ENCODE measurements at places on chromosomes 7 and 10.

DNA sequence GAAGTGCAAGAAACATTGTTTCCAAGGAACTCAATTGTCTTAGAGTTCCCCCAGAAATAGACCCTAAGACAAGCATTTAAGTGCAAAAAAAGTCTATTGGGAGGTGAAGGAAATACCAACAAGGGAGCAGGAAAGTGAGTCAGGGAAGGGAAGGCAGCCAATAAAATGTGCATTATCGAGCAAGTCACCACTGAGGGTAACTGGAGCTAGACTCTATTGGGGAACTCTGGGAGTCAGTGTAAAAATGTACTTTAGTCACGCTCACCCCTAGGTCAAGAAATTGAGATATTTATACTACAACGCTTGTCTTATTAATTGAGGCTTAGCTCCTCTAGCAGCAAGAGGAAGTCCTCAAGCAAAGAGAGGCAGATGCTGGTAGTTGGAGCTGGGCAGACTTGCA is 137.7 kb downstream of the RTKN2 start:
- no peak for DNase-seq

GRCh38 chr10:11822026-11822756 is 965 bp upstream of the PROSER2 start:
- DNase-seq: no peak

DNA sequence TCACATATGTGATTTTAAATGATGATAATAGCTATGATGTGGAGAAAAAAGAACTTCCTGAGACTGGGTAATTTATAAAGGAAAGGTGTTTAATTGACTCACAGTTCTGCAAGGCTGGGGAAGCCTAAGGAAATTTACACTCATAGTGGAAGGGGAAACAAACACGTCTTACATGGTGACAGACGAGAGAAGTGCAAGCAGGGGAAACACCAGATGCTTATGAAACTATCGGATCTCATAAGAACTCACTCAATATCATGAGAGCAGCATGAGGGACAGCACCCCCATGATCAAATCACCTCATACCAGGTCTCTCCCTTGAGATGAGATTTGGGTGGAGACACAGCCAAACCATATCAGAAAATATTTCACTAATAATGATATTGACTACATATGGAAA is 4.1 kb upstream of the LIPN start:
- DNase-seq: no peak

- DNase-seq: no peak
Observed at GRCh38 chr10:71889388-71889987, 38.4 kb upstream of the PSAP start.

GRCh38 chr10:62842983-62843382 is 26.8 kb upstream of the EGR2 start:
- no peak for DNase-seq

GRCh38 chr7:117123311-117123926 is 170.1 kb downstream of the ST7 start:
- no peak for DNase-seq

DNA sequence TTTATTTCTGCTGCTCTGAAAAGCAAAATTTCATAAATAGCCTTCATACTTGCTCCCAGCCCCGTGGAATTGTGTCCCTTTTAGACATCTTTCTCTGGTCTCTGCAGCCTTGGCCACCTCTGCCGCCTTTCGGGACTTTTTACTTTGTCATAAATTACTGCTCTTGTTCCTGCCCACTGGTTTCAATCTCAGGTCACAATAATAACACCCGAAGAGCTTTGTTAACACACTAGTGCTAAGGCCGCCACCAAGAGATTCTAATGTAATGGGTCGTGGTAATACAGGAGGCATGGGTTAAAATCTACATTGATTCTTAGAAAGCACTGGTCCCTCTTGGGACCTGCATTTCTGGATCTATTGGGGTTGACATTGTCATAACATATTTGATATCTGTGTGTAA is 276.0 kb upstream of the VWC2 start:
- no peak for DNase-seq

GRCh38 chr10:101027106-101027720 is 3.7 kb downstream of the PDZD7 start:
- no peak for DNase-seq

- DNase-seq: no peak
Observed at GRCh38 chr10:90999512-91000172, 78.8 kb upstream of the ANKRD1 start.

DNA sequence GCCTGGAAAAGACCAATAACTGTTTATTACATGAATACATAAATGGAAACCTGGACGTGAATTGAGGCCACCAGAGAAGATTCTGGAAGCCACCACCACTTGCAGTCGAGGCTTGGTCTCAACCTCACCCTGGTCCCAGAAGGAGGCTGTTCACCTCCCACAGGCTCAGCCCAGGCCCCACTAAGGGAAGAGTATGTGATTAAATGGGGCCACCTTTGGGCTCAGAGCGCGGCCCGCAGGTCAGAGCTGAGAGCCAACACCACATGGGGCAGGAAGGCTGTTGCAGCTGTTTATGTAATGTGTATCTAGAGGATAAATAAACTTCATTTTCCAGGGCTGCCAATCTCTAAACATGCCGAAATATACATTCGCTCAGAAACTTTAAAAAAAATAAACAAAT is 17.6 kb upstream of the FGFR2 start:
- no peak for DNase-seq

- DNase-seq: no peak
Observed at GRCh38 chr10:62582804-62583208, 208.6 kb downstream of the ZNF365 start.

- no peak for DNase-seq
Observed at GRCh38 chr7:148336411-148336810, 254.2 kb upstream of the C7orf33 start.

- DNase-seq: no peak
Observed at GRCh38 chr7:33892945-33893344, 12.4 kb upstream of the BMPER start.

DNA sequence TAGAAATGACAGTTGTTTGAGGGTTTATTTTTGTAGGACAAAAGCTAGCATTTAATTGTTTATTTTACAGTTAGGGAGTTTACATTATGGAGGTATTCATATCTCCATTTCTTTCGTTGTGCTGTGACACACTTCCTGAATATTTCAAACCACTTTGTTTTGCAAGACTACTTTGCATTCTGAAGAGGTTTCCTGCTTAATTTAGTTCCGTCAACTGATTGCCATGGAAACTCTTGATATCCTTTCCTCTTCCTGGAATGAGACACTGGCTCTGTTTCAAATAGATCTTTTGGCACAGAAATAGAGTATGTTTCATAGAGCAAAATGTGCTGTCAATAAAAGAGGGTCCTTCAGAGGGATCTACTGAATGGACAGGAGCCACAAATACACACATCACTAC is 159.5 kb upstream of the AGR3 start:
- no peak for DNase-seq

GRCh38 chr10:113992471-113993011 is 51.1 kb upstream of the ADRB1 start:
- no peak for DNase-seq

DNA sequence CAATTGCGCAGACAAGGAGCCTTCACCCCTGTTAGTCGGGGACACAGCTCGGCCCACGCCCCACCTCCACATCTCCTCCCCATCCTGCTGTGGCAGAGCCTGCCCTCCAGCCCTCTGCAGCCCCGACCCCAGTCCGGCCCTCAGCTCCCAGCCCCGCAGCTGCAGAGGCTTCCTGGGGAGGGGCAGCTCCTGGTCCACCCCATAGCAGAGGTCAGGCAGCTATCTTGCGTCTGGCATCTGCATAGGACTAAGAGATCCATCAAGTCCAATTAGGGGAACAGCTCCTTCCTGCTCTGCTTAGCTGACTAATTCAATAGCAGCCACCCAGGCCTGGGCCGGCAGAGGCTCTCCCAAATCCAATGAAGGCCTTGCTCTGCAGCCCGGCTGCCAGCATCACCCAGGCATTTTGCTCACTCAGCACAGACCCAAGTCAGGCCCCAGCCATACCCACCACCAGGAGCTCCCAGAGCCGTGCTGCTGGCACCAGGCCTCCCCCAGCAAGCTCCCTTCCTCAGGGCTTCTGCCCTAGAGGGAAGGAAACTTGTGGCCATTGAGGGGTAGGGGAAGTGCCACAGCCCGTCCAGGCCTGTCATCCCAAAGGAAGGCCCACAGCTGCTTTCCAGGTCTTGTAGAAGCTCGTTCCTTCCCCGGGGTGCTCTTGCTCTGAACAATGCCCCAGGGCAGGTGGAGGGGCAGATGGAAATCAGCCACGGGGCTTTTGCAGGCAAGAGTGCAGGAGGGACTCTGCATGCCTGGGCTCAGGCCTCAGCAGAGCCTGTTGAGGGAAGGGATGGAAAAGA is 106.2 kb upstream of the RET start:
- DNase-seq: no peak

DNA sequence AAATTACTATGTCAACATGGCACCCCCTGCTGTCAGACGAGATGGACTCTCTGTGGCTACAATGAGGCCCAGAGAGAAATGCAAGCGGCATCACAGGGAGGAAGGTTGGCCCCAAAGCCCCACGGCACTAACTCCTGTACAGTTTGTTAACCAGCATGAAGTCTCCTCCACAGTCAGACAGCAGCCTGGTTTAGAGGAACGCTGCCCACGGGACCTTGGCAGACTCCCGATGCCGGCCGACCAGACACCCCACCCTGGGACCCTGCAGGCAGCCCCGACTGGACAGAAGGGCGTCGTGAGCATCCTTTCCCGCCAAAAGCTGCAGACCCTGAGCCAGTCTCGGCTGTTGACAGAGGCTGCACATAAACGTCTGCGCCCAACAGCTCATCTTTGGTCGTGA is 158.8 kb downstream of the DIP2C start:
- no peak for DNase-seq

DNA sequence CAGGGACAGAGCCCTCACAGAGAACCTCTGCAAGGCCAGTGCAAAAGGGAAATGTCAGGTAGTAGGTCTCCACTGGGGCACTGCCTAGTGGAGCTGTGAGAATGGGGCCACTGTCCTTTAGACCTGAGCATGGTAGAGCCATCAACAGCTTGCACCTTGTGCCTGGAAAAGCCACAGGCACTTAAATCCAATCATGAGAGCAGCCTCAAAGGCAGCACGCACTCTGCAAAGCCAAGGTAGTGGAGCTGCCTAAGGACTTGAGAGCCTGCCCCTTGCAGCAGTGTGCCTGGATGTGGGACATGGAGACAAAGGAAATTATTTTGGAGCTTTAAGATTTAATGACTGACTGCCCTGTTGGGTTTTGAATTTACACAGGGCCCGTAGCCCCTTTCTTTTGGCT is 918.5 kb upstream of the POT1 start:
- no peak for DNase-seq

DNA sequence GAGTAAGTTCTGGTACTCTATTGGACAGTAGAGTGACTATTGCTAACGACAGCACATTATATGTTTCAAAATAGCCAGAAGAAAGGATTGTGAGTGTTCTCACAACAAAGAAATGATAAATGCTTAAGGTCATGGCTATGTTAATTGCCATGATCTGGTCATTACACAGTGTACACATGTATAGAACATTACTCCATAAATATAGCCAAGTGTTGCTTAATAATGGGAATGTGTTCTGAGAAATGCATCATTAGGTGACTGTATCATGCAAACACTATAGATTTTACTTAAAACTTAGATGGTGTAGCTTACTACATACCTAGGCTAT is 19.6 kb downstream of the EPC1 start:
- no peak for DNase-seq

- no peak for DNase-seq
Observed at GRCh38 chr10:71765176-71765904, 8.0 kb downstream of the VSIR start.

GRCh38 chr10:117464176-117464575 is 78.4 kb upstream of the EMX2 start:
- no peak for DNase-seq

DNA sequence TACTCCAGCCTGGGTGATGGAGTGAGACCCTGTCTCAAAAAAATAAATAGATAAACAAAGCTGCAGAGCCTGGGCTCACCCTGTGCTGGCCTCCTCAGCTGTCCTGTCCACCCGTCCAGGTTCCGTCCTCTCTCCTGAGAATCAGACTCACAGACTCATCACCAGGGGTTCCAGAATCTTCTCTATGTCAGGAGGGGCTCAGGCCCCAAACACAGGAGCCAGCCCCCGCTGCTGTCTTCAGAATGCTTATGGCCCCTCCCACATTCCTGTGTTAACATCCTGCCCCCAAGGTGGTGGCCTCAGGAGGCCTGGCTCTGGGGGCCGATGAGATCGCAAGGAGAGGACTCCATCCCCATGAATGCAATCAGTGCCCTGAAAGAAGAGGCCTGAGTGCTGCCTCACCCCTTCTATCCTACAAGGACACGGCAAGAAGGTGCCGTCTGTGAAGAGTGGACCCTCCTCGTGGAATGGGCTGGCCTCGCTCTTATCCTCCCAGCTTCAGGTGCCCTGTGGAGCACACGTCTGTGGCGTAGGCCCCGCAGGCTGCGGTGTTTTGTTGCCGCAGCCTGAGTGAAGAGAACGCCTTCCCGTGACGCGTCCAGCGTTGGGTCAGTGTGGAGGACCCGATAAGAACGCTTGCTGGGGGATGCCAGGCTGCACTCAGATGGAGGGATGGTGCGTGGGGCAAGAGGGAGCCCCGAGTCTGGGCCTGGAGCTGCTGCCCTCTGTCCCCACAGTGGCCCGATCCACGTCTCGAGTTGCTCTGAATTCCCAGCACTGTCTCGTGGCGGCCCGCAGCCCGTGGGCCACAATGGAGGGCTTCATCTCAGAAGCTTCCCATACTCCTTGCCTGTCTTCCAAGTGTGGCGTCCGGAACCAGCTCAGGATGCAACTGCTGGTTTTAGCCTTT is 77.1 kb downstream of the INPP5A start:
- no peak for DNase-seq

- DNase-seq: no peak
Observed at GRCh38 chr7:26141077-26141476, 10.9 kb upstream of the NFE2L3 start.

- DNase-seq: no peak
Observed at GRCh38 chr7:95585426-95585789, 10.9 kb downstream of the PDK4 start.

GRCh38 chr7:28703037-28703765 is 254.9 kb downstream of the TRIL start:
- no peak for DNase-seq

DNA sequence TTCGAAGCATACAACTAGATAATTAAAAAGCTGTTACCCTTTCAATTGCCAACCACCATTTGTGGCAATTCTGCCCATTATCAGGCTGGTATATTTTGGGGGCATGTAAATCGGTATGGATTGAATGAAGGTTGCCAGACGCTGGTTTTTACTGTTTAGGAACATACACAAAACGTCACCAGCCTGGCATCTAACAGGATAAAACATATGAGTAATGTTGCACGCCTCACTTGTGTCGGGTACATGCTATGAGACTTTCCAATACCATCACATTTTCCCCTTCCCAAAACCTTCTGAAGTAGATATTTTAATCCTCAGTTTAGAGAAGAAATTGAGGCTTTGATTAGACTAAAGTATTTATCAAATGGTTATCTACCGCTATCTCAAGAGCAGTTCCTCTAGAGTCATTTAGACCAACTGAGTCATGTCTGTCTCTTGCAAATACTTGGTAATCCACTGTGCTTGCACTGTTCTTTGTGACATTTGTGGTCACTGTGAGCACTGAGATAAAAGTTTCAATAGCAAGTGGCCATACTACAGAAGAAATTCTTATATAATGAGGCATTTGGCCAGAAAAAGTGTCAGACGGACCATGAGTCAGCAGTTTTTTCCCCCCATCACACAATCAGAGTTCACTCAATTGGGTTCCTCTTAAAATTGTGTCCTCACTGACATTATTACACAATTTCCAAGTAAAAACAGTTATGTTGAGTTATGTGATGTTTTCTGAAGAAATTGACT is 498.7 kb downstream of the NXPH1 start:
- no peak for DNase-seq

Data from stimulated activated CD8-positive, alpha-beta memory T cell treated with anti-CD3 and anti-CD28 coated beads, Interleukin-15, amount 100 ng/mL, for 1 hour (primary cell).